NCI-H2081 treated with DMSO at 0.1 percent for 48 hours (cell line): ENCODE measurements at places on chromosomes 12 and 14.

GRCh38 chr14:58667900-58668299, 30.1 kb downstream of the DACT1 start:
- no peak for DNase-seq

GRCh38 chr14:39426605-39427004, 5.6 kb downstream of the FBXO33 start:
- DNase-seq, result no peak

GRCh38 chr14:77319422-77319821, 1.3 kb downstream of the POMT2 start:
- DNase-seq, result no peak

DNA sequence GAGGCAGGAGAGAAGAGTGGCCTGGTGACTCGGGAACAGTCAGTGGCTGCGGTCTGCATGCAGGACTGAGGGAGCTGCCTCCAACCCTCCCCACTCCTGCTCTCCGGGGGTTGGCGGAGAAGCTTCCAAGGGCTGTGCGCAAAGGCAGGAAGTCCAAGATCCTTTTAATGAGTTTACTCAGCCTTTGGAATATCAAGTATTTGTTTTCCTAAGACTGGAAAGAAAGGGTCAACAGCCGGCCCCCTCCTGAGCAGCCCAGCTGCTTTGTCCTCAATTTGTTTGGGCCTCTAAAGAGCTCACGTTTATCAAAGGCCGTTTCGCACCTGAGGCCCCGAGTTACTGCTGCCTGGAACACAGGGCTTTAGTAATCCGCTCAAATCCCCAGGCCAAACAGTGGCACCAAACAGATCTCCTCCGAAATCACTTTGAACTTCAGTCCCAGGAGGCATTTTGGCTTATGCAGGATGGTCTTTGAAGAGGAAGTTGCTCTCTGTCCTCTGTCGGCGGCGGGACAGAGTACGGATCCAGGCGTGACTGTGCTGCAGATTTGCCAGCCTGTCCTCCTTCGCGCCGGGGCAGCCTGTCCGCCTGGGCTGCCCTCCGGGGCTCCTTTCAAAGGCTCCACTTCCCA, 117.2 kb upstream of the FZD10 start:
- DNase-seq, result no peak

- DNase-seq, result no peak
Observed at GRCh38 chr14:51334566-51334965, 94.5 kb downstream of the TMX1 start.

DNA sequence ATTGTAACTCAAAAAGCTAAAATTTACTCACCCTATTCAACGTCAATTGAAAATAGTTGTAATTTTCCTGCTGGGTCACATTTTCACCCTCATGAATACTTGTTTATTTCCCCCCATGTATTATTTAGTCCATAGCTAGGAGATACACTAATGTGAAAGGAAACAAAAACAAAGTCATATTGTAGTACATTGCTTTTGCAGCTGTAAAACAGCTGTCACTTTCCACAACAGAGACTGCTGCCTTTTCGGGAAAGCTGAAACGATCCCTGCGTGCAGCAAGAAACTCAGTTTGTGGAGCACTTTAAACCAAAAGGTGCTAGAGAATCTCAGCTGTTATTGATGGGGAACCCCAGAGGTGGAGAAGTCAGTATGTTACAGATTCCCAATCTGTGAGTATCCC, 4.3 kb downstream of the RACGAP1 start:
- DNase-seq, result no peak

GRCh38 chr14:61103541-61104339, 122.7 kb downstream of the SLC38A6 start:
- no peak for DNase-seq

DNA sequence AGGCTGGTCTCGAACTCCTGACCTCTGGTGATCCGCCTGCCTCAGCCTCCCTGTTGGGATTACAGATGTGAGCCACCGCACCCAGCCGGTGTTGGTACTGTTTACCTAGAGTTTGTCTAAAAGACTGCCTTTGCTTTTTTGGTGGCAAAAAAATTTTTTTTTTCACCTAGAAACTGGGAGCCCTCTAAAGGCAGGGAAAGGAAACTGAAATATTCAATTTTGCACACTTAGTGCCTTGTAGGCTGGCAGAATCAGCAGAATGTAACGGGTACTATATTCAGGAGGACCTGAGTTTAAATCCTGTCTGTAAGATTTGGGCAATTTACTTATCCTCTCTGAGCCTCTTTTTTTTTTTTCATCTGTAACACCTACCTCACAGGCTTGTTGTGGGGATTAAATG, 43.6 kb downstream of the PAPLN start:
- DNase-seq, result no peak

GRCh38 chr14:99188731-99189191, 83.2 kb downstream of the BCL11B start:
- DNase-seq, result no peak

GRCh38 chr12:57127726-57128518, at the start of gene LRP1:
TSS of gene LRP1 (plus strand) at chr12:57128483. CDS start at chr12:57128965, 482 bp downstream.
- no peak for DNase-seq

GRCh38 chr14:73680821-73681220, 33.4 kb downstream of the PNMA1 start:
- no peak for DNase-seq

DNA sequence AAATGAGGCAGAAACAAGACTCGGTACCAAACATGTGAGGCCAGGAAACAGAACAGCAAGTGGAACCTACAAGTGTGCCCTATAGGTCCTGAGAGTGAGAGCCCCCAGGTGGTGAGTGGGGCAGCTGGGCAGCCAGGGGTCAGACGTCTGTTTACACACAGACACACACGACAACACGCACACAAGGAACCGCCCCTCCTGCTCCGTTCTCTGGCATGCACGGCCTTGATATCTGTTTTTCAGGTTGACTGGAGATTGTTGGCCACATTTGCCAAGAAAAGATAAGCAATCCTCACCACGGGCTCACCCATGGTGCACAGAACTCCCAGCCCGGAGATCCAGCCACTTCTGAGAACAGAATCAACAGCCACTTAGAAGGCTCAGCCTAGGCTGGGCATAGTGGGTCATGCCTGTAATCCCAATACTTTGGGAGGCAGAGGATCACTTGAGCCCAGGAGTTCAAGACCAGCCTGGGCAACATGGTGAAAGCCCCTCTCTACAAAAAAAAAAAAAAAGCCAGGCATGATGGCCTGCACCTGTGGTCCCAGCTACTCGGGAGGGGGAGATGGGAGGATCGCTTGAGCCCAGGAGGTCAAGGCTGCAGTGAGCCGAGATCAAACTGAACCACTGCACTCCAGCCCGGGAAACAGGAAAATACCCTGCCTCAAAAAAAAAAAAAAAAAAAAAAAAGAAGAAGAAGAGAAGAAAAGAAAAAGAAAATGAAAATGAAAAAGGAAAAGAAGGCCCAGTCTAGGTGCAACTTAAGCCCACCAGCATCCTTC, 19.4 kb upstream of the EIF5 start:
- DNase-seq, result no peak

DNA sequence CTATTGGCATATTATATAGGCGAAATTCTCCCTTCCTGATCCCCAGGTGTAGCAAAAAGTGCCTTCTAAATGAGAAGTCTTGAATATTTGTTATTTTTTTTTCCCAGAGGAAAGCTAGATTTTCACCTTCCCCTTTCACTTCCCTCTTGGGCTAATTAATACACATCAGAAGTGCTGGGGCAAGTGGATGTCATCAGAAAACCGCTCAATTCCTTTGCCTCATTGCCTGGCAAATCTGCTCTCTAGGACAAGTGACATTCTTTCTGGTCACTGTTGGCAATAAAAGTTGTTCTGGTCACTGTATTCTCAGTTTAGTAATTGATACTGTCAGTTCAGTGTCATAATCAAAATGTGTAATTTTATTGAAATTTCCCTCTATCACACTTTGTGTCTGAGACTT, 174.5 kb downstream of the ETNK1 start:
- no peak for DNase-seq

DNA sequence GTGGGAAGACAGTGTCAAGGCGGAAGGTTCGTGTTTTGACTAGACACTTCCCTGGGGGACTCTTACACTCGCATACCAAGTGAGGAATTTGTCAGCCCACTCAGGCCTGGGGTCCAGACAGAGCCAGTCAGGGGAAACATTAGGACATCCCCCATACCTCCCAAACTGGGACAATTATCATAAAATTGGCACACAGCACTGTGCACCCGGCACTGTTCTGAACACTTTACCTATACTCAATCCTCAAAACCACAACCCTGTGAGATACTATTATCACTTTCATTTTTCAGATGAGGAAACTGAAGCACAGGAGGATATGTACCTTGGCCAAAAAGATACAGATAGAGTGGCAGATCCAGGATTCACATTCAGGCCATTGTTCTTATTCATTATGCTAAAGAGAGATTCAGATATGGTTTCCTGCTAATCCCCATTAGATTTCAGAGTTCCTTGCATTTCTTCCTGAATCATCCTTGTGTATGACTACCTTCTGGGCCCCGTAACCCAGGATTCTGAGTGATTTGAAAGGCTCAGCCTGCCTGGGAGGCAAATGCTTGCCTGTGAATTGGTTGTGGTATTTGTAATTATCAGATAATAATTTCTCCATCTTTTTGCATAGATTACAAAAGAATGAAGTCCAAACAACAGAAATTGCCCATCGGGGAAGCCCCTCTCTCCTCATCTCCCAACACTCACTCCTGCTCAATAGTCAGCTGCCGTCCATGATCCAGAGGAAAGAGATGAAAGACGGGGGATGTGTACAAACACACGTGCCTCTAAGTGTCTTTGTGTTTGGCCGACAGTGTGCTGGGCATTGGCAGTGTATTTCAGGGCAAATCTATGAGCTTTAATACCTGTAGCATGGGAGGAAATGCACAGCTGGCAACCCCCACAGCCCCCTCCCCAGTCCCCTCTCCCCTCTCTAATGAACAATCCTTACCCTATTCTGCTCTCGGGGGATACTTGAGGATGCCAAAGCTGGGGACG, 4.6 kb downstream of the TAC3 start:
- DNase-seq, result no peak

DNA sequence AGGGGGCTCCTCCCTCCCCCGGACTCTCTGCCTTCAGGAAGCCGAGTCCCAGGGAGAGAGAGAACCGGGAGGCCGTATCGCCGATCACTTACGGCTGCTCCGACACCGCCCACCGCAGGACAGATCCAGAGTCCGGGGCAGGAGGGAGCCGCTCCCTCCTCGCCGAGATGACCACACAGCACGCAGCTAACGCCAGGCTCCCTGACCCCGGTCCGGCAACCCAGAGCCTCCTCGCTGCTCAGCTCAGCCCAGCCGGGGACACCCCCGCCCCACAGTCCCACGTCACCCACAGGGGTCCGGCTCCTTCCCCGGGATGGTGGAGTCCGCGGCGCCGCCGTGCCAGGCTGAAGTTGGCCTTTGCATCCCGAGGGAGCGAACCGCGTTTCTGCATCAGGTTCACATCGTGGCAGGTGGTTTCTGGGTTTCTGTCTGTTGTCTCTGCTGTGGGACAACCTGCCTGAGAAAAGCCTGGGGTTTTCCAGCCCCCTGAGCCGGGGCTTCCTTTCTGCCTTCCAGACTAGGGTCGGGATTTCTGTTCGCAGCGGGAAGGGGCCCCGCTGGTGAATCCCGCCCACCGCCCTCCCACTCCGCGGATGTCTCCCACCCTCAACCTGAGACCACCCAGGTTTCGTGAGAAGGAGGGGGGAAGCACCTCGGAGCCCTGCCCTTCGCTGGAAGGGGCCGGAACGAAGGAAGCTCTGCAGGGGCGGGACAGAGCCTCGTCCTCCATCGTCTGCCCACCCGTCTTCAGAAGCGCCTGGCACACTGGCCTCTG, 61.2 kb downstream of the NOC4L start:
- no peak for DNase-seq

DNA sequence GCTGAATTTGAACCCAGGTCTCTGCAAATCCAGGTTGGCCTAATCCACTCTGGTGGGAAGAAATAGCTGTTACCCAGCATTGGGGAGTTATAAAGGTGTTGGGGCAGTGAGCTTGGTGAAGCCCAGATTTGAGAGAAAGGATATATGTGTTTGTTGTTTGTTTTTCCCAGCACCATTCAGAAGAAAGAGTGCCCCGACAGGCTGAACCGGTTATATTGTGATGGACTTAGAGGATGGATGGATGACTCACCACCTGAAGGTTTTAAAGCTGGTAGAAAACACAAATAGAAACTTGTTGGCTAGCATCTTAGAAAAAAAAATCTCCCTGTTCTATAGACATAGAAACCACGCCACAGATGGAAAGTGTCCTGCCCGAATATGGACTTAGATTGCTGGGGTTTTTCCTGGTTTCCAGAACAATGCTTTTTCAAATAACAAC, 404.6 kb downstream of the MED13L start:
- DNase-seq, result no peak

DNA sequence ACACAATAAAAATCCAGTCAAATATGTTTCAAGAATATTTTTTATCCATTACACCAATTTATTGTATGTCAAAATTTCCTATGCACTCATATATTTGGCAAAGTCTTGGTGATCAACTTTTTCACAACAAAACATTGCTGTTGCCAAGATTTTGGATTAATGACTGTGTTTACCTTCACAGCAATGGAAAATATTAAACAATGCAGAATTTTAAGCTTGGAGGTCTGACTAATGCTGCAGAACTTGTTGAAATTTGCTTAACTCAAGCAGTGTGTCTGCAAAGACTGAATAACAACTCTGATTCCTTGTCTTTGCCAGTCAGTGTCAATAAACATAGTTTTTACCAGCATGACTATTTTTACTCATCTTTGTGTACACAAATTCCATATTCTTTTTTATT, 336.4 kb downstream of the CCER1 start:
- no peak for DNase-seq

- DNase-seq, result no peak
Observed at GRCh38 chr12:50545213-50545612, 40.4 kb downstream of the DIP2B start.

DNA sequence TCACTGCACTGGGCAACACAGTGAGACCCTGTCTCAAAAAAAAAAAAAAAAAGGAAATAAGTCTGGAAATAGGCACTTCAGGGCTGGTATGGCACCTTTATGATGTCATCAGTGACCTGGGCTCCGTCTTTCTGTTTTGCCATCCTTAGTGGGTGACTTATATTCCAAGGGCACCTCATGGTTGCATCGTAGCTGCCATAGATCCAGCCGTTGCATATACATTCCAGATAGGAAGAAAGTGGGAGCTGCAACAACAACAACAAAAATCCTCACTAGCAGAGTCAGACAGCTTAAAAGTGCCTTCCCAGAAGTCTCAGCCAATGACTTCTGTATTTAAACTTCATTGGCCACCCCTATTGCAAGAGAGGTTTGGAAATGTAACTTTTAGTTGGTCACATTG, 26.4 kb downstream of the MYL2 start:
- DNase-seq, result no peak

DNA sequence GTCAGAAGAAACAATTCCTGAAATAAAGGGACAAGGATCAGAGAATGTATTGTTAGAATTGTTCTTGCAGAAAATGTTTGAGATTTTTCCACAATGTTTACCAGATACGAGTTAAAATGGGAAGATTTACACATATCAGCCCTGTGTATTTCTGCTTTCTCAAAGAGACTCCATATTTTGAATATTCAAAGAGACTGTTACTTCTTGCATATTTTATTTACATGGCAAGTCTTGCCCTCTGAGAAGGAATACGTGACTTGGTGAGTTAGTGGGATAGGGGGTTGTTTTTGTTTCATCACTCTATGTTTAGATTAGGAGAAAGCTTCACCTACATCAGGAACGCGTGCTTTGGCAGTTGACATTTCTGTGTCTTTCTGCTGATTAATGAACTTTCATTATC, 56.1 kb upstream of the ZDHHC17 start:
- DNase-seq, result no peak
